Left cardiac atrium (tissue), 4 donors: ENCODE measurements at places on chromosomes 12 and 14. TPM values are rescaled to one million over a fixed set of nuclear protein-coding genes. Genes with fewer than 3 reads are reported as not detected.

The TUBA1A gene
- 119 TPM for total RNA-seq

The PTPRR gene
- 0.27 TPM for total RNA-seq

The RHOJ gene
- 27.1 TPM for total RNA-seq

The IL23A gene
- not detected for total RNA-seq
